Activated CD8-positive, alpha-beta memory T cell treated with anti-CD3 and anti-CD28 coated beads for 48 hours (primary cell): ENCODE measurements at places on chromosomes 6 and 20.

DNA sequence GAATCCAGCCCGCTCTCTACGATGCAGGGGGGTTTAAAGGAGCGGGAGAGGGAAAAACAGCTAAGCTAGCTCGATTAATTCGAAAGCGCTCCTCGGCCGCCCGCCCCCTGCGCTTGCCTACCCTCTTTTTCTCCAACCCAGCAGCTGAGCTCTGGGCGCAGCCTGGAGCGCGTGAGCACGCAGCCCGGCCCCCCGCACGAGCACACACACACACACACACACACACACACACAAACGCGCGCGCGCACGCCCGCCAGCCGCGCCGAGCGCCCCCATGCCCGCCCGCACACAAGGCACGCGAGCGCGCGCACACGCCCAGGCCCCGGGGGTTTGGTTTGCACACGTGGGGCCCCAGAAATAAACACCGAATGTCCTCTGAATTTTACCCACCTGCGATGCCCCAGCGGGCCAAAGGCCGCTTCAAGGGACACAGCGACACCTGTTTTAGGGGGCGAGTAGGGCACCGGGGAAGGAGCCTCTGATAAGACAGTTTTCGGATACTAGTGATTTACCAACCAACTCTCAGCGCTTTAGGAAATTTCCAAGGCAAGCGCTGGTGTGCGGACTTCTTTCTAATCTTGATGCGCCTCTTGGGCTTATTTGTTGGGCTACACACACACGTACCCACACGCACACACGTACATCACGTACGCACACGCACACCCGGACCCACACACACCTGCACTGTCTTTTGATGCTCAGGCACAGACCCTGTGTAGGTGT is 802 bp upstream of the NRN1 start:
- no peak for DNase-seq

DNA sequence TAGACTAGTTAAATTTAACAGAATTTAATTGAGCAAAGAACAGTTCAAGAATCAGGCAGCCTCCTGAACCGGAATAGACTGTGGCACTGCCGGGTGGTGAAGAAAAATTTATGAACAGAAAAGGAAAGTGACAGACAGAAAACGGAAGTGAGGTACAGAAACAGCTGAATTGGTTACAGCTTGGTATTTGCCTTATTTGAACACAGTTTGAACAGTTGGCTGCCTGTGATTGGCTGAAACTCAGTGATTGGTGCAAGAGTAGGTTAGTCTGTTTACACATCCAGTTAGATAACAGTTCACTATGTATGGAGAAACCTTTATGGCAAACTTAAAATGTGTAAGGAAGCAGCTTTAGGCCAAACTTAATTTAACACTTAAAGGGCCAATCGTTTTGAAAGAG is 116.0 kb upstream of the CITED2 start:
- DNase-seq, result no peak

DNA sequence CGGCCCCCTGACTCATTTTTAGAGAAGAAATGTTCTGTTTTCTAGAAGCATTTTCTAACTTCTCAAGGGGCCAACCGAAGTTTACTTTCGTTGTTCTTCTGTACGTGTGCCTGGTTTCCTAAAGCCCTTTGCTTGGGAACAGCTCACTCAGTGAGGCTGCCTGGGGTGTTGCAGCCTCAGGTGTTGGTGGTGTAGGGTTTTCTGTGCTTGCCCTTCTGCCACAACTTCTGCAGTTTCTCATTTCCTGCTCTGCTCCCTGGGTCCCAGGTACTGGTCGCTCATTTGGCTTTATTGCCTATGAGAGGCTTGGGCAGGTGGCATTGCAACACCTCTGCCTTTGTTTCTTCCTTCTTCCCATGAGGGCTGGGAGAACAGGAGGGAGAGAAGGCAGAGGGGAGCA is 278.3 kb downstream of the SOX4 start:
- no peak for DNase-seq

- no peak for DNase-seq
These were observed 374.7 kb downstream of the ZFAND3 start for GRCh38 chr6:38194282-38194572.
